Non-pigmented ciliary epithelial cell (primary cell): ENCODE measurements at places on chromosomes 7 and 10.

- DNase-seq = no peak
These were observed 3.5 kb downstream of the THAP5 start for GRCh38 chr7:108565987-108566386.

GRCh38 chr10:116097239-116097784 is 175.7 kb downstream of the GFRA1 start:
- DNase-seq = no peak

DNA sequence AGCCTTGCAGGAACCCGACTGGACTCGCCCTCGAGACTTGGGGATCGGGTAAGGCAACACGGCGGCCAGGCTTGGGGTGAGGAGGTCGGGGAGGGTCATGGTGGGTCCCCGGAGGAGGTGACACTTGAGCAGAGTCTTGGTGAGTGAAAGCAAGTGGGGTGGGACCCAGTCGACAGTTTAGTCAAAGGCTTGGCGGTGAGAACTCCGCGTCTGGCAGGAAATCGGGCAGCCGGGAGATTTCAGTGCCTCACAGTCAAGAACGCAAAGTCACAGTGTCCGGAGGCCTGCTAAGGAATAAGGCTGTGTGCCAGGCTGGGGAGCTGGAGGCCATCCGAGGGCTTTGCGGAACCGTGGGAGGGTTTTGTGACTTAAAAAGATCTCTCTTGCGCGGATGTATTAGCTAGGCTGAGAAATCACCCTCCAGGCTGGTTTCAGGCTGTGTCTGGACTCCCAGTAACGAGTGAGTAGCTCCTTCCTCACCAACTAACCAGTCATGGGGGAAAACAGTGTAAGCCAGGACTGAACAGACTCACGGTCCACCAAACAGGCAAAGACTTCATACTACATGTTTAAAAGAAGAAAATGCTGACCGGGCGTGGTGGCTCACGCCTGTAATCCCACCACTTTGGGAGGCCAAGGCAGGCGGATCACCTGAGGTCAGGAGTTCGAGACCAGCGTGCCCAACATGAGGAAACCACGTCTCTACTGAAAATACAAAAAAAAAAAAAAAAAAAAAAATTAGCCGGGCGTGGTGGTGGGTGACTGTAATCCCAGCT is 613 bp downstream of the AP5Z1 start:
- no peak for DNase-seq

GRCh38 chr7:114554781-114555537 is 140.3 kb downstream of the FOXP2 start:
- DNase-seq = no peak

DNA sequence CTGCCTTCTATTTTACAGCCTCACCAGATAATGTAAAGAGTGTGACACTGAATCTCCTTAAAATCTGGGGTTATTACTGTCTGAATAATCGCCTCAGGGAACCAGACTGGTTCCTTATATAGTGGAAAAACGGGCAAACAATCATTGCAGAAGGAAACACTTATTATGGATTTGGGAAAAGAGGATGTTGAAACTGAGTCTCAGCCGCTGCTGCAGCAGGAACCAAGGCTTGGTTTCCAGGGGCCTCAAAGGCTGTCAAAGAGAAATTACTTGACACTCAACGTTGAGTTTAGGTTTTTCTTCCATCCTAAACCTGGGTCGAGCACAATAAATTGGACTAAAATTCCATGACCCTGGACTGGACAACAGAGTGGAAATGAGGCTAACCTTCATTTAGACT is 103.8 kb upstream of the AHR start:
- DNase-seq = no peak

- DNase-seq = no peak
These were observed at the start of gene SORCS3 for GRCh38 chr10:104641187-104641936. SORCS3 (plus strand) TSS chr10:104641290.

- DNase-seq = no peak
These were observed 393.3 kb upstream of the AUTS2 start for GRCh38 chr7:69204943-69205342.

DNA sequence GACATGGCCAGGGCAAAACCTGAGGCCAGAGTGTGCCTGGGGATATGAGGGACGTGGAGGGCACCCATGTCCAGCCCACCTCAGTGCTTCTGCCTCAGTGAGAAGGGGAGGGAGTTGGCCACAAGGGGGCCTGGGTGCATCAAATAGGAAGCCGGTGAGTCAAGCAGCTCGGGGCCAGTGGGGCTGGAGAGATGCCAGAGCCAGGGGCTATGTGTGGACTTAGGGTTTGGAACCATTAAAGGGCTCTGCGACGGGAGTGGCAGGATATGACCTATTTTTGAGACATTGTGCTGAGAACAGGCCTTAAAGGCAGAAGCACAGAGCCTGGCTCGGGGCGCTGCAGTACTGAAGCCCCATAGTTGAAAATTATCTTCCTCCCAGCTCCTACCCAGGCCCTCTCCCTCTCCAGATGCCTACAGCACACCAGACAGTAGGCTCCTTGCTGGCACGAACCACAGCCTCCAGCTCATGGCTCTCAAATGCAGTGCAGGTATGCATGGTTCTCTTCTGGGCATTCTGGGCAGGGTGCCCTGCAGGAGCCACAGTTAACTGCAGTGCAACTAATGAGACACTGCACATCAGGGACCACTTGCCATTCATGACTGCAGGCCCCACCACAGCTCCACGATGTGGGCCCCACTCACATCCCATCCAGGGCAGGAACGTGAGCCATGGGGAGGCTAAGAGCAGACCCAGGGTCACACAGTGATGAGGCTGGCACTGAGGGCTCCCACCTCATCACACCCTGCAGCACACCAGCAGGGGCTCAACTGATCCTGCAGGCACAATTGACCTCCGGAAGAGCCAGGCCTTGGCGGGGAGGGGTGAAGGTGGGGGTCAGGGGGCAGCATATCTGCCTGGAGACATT is 7.2 kb upstream of the PGAM2 start:
- peak; percentile 55 for DNase-seq

DNA sequence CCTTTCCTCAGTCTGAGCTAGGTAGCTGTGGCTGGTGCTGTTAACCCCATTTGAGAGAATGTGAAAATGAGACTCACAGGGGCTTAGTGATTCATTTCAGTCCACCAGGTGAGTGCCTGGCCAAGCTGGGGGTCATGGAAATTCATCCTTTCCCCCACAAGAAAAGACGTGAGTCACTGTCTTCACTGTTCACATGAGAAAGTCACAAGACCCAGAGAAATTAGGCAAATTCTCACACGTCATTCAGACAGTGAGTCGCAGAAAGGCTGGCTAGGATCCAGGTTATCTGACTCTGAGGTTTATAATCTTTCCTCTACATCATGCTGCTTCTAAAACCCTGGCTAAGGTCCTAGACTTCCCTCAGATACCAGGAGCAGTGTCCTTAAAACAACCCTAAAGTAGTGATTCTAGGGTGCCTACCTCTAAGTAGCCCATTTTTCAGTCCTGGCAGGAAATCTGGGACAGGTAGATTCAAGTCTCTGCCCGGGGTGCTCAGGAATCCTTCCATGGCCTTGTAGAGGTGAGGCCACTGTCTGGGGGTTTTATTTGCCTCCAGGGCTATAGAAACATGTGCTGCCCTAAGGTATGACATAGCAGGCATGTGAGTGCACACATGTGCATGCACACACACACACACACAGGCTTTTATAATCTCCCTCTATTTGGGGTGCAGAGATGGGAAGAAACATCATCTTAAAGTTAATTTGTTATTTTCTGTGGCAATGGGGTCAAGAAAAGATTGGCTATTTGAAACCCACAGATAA is 427.9 kb upstream of the CELF2 start:
- DNase-seq = peak; percentile 55

GRCh38 chr7:112989531-112989930 is 97.1 kb downstream of the GPR85 start:
- DNase-seq = no peak

GRCh38 chr10:103876155-103876554 is 20.8 kb upstream of the SH3PXD2A start:
- DNase-seq = no peak

DNA sequence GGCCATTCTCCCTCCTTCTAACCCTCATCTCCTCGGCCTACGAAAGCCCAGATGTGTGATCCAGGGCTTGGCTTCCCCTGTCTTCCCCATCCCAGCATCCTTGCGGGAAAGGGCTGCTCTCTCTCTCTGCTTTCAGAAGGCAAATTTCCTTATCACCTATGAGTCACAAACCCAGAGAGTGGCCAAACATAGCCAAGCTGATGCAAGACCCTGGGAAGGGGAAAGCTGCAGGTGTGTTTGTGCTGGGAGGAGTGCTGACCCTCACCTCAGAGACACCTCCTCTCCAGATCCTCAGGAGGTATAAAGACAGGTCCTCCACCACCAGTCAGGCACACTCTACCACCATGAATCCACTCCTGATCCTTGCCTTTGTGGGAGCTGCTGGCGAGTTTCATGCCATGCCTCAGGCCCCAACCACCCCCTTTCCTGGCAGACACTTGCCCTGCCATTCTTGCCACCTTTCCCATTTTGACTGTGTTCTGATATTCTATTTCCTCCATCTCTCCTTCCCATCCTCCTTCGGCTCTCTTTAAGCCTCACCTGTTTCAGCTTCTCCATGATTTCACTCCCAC is 10.6 kb upstream of the PRSS2 start:
- DNase-seq = no peak

GRCh38 chr7:148978091-148978490 is 50.2 kb downstream of the PDIA4 start:
- DNase-seq = no peak

GRCh38 chr10:33519130-33519860 is 184.8 kb upstream of the NRP1 start:
- DNase-seq = no peak

DNA sequence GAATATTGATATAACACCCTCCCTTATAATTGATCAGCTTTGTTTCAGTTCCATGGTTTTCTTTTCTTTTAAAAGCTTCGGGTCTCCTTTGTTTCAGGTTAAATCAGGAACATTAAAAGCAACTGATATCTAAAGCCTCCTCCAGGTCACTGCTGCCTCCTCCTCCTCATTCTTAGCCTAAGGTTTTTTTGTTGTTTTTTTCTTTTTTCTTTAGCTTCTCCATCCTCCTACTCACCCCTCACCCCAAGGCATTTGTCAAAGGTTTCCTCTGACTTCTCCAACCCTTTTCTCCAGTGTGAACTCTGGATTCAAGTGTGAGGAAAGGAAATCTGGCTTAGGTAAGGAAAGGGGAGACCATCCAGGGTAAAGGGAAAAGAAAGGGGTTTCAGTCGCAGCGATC is 420.2 kb upstream of the NFE2L3 start:
- no peak for DNase-seq

DNA sequence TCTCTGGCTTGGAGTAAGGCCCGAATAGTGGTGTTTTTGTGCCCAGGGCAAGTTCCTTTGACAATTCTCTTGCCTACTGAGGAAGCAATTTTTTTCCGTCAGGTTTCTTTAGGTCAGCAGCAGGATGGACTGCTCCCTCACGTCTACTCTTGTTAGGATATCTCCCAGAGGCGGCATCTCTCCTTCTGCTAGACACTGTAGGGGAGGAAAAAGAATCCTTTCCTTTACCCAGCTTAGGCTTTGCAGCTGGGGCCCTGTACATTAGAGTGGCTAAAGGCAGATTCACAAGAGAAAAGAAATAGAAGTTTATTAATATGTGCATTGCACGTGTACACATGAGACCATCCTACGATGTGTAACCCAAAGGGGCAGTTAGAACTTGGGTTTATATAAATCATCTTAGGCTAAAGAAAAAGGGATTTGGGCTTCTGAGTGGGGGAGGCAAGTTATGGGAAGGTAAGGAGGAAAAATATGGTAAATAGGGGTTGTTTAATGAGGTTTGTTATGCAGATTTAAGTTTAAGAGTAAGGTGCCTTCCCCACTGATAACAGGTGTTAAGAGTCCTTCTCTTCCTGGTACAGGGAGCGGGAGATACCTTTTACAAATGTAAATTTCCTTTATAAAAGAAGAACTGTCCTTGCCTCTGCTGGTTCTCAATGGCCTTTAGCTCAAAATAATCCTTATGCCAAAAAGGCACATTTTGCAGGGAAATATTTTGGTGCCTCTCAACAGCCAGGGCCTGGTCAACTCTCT is 156.4 kb downstream of the AOAH start:
- no peak for DNase-seq

GRCh38 chr7:64946772-64947171 is 43.7 kb downstream of the ZNF273 start:
- no peak for DNase-seq

GRCh38 chr7:65846008-65846570 is 26.8 kb upstream of the VKORC1L1 start:
- no peak for DNase-seq

DNA sequence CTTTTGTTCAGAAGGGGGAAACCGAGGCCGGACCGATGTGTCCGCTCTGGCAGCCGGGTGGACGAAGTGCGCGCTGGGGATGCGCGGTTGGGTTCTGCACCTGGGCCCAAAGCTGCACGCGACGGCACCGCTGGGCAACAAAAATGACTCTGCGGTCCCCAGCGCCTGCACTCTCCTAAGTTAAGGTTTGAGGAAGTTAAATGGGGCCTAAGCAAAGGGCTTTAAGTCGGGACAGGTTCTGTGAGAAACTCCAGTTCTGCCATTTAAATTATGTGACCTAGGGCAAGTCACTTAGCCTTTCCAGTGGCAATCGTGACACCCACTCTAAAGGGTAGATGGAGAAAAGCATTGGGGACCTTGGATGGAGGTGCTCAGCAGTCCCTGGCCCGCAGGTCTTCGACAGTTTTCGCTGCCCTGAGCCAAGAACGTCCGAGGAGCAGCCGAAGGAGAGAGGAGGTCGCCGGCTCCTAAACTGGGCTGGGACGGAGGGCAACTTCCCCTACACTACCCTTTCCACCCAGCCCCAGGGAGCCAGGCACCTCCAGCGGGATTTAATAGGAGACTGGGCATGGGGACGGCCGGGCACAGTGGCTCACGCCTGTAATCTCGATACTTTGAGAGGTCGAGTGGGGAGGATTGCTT is 534 bp upstream of the ACBD5 start:
- DNase-seq = no peak

GRCh38 chr10:116973371-116973905 is 31.5 kb downstream of the SHTN1 start:
- no peak for DNase-seq

DNA sequence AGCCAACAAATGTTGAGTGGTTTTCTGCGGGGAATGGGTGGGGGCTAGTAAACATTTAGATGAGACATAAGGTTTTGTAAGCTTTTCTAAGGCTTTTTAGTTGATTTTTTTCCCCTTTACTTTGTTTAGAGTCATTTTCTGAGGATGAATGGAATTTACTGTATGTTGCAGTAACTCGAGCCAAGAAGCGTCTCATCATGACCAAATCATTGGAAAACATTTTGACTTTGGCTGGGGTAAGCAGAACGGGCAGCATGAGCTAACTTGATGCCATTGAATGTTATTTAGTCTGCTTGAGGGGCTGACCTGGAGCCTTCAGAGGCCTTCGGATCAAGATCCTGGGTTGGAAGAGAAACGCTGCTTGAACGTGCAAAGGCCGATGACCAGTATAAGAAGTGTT is 37.3 kb downstream of the FBH1 start:
- DNase-seq = peak; percentile 30

GRCh38 chr7:2717293-2718261 is 29.6 kb downstream of the AMZ1 start:
- no peak for DNase-seq

- DNase-seq = no peak
These were observed 34.4 kb upstream of the ZMIZ1 start for GRCh38 chr10:79034271-79034876.

GRCh38 chr7:11737723-11738122 is 94.3 kb downstream of the THSD7A start:
- DNase-seq = no peak
